Spleen (tissue), 13 donors: ENCODE measurements at places on chromosomes 5 and 9. TPM values are rescaled to one million over a fixed set of nuclear protein-coding genes. Genes with fewer than 3 reads are reported as not detected.

DNA sequence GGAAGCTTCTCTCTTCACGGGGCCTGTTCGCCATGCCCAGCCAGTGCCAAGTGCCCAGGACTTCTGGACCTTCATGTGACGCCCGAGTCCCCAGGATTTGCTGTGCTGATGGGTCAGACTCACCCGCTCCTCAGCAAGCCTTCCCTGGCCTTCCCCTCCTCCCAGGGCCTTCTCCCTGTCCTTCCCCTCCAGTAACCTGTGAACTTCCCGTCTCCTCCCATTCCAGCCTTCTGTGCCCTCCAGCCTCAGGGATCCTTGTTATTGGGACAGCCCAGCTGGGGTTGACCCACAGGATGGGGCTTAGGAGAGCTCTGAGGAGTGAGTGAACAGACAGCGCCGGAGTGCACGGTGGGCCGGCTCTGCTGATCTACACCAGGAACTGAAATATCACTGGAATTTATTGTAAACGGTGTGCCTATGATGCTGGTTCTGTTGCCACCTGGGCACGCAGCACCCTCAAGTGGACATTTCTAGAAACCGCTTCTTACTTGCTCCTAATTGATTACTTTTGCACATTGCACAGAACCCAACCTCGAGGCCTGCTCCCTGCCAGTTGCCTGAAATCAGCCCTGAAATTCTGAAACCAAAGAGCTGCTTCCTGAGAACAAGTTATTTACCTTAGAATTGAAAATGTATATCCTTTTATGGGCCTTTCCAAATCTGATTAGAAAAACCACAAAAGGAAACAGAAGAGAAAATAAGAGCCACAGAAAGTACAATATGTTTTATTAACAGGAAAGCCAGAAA, 1.5 kb downstream of the SPAAR start:
- H3K27ac ChIP-seq = peak overlapping the region; percentile 80
- H3K4me3 ChIP-seq = no peak overlapping the region
- no peaks in the 10 kb centered on the region for H3K27me3 ChIP-seq
- H3K4me1 ChIP-seq = peaks cover 54% of the 10 kb centered on the region
- DNase-seq = peak; percentile 80
- no peaks in the 10 kb centered on the region for H3K36me3 ChIP-seq

ROPN1L gene
- 7.9 TPM for total RNA-seq

CENPH gene
- total RNA-seq = 7.8 TPM

HBEGF gene
- 8.9 TPM for total RNA-seq

PHF24 gene
- 0.17 TPM for total RNA-seq

DNA sequence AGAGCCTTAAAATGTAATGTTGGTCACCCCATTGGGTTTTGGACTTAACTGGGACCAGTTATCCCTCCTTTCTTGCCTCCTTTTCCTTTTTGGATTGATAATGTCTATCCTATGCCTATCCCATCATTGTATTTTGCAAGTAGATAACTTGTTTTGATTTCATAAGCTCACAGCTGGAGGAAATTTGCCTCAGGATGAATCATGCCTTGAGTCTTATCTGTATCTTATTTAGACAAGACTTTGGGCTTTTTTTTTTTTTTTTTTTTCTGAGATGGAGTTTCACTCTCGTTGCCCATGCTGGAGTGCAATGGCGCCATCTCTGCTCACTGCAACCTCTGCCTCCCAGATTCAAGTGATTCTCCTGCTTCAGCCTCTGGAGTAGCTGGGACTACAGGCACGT, 443.3 kb downstream of the DNAH5 start:
- no peaks in the 10 kb centered on the region for H3K36me3 ChIP-seq
- H3K4me1 ChIP-seq = no peaks in the 10 kb centered on the region
- H3K27me3 ChIP-seq = no peaks in the 10 kb centered on the region
- H3K4me3 ChIP-seq = no peak overlapping the region
- H3K27ac ChIP-seq = no peak overlapping the region
- no peak for DNase-seq

GRCh38 chr5:119290161-119290569, 65.7 kb upstream of the TNFAIP8 start:
- no peaks in the 10 kb centered on the region for H3K36me3 ChIP-seq
- peaks cover 82% of the 10 kb centered on the region for H3K4me1 ChIP-seq
- H3K27me3 ChIP-seq = no peaks in the 10 kb centered on the region

PLPPR1 gene
- not detected for total RNA-seq

GRCh38 chr5:36705055-36705454, 98.6 kb downstream of the SLC1A3 start:
- no peak for DNase-seq
- H3K4me1 ChIP-seq = peaks cover 26% of the 10 kb centered on the region
- no peak overlapping the region for H3K27ac ChIP-seq
- no peaks in the 10 kb centered on the region for H3K27me3 ChIP-seq
- no peak overlapping the region for H3K4me3 ChIP-seq

DNA sequence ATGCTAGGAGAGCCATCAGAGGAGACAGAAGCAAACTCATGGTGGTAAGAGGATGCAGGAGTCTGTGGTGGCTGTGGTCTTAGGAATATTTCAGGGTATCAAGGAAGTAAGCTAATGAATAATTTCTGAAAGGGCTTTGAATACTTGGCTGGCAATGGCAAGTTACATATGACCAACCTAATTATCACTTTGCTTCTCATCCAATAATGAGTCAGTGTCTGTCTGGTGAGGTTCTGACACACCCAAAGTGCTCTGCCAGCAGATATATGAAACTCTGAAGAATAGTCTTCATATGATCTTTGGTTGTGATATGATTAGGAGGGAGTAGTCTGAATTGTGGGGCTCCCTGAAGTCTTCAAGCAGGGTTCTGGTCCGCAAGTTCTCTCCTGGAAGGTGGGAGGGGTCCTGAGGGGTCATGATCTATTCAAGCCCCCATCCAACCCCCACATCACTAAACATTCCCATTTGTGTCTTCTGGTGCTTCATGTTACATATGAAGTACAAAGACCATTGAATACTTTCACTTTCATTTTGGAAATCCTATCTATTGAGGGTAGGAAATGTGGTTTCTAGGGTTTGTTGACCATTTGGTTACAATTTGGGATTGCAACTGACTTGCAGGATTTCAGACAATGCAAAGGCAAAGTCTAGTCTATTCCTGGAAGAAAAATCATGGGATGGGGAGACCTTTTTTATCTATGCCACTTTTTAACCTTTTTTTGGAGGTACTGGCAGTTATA, 199.9 kb upstream of the CDKN2B start:
- H3K4me3 ChIP-seq = peak overlapping the region; percentile 43
- H3K36me3 ChIP-seq = no peaks in the 10 kb centered on the region
- DNase-seq = no peak

DNA sequence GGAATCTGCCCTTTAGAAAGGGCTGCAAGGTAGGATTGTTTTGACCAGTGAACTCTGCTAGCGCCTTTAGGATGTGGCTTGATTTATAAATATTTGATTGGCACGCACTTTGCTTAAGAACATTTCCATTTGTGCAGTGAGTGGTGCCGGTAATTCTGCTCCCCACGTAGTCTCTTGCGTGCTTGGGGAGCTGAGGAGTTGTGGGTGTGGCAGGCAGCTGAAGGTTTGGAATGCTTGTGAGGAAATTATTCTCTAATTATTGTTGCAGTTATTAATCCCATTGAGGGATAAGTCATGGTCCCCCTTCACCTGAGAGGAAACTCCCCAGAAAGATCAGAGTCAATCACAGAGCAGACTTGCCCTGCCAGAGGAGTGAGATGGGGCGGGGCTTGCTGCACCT, 76.7 kb downstream of the FGF1 start:
- H3K4me3 ChIP-seq = no peak overlapping the region
- H3K27ac ChIP-seq = no peak overlapping the region
- H3K27me3 ChIP-seq = peaks cover 17% of the 10 kb centered on the region

- no peak for DNase-seq
- peaks cover 8% of the 10 kb centered on the region for H3K4me1 ChIP-seq
- no peak overlapping the region for H3K27ac ChIP-seq
- H3K36me3 ChIP-seq = no peaks in the 10 kb centered on the region
- H3K27me3 ChIP-seq = peaks cover 40% of the 10 kb centered on the region
Observed at GRCh38 chr5:115184770-115185169, 15.1 kb upstream of the TRIM36 start.

TMEFF1 gene
- not detected for total RNA-seq

GPR150 gene
- total RNA-seq = 0.60 TPM

DNA sequence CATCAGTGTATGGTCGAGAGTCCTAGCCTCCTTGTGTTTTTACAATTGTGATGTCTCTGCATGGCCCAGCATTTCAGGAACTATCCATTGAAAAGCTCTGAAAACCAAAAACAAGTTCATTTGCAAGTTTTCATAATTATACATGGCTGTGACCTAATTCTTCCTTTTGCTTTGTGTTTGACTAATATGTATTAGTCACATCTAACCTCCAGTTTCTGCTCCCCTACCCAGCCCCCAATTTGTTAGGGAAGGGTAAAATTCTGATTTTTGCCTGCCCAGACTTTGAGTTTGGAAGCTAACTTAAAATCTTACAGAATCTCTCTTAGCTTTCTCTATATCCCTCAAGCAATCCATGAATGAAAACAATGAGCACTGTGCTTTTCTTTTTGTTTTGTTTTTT, 128.2 kb upstream of the SEMA6A start:
- H3K27me3 ChIP-seq = no peaks in the 10 kb centered on the region
- H3K36me3 ChIP-seq = no peaks in the 10 kb centered on the region
- H3K27ac ChIP-seq = no peak overlapping the region

DNA sequence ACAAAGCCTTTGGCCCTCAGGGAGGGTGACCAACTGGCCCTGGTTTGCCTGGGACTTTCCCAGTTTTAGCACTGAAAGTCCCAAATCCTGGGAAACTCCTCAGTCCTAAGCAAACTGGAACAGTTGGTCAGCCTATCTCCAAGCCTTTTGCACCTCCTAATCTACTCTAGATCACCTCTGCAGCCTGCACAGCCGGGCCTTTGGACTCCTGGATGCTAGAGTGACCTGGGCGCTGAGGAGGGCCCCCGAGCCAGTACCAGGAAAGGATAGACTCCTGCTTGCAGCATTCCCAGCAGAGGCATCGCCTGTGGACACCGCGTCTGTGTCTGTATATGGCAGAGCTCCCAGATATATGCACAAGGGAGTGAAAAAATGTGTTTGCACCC, 15.1 kb downstream of the IRF1 start:
- peak; percentile 68 for DNase-seq
- H3K4me3 ChIP-seq = no peak overlapping the region
- no peaks in the 10 kb centered on the region for H3K27me3 ChIP-seq

DNA sequence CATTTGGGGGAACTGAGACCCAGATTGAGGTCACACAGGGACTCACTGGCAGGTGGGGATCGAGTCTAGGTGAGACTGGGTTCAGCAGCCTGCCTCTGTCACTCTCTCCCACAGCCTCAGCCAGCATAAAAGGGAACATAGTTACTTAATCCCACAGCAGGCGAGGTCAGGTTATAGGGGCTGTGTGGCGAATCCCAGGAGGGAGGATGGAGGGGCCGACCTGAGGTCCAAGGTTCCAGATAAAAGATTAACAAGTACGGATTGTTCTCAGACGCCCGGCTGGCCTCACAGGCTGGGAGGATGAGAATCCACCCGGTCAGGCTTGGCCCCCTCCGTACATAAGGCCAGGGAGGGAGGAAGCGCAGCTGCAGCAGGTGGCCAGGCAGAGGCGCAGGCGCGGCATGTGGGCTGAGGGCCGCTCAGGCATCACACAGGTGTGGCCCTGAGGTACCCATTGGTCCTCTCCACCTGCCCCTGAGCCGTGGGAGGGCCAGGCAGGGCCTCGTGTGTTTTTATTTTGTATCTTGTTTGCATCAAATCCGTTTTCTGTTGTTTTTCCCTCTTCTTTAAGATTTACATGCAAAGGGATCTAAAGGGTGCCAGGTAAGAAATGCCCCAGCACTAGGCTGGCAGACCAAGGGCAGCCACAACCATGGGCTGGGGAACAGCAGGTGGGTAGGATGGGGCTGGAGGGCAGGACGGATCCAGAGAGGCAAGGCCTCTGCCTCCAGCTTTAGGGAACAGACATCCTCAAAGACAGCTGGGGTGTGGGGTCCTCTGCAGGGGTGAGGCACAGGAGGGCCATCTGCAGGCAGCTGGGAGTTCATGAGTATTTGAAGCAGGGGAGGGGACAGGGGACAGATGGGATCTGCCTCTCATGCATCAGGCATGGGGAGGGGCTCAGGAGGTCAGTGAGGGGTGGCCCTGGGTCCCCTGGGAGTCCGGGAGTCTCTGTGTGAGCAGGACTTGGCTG, 3.6 kb downstream of the SUSD3 start:
- H3K27ac ChIP-seq = peak overlapping the region; percentile 93
- H3K4me3 ChIP-seq = no peak overlapping the region
- H3K4me1 ChIP-seq = peaks cover 93% of the 10 kb centered on the region
- no peaks in the 10 kb centered on the region for H3K27me3 ChIP-seq

PCDHGA7 gene
- 5.4 TPM for total RNA-seq

RANBP17 gene
- total RNA-seq = 5.2 TPM

WWC1 gene
- total RNA-seq = 1.2 TPM

LCN10 gene
- total RNA-seq = 11.2 TPM

SHISAL2B gene
- not detected for total RNA-seq

DNA sequence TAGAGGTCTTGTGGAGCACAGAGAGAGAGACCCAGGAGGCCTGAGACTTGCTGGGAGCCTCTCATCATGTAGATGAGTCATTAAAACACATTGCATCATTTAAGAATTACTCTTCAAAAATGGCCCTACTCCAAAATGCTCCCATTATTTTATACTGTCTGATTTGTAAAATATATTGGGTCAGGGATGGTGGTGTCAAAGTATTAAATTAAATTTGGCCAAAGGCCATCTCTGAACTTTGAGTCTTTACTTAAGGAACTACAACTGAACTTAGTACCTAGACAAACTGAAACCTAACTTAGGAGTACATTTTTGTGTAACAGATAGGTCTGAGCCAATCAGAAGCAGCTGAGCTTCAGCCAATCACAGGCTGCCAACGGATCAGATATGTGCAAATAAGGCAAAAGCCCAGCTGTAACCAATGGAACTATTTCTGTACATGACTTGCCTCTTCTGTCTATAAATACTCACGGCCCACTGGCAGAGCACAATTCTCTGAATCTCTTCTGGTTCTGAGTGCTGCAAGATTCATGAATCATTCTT, 657.2 kb downstream of the TLE1 start:
- no peak for DNase-seq
- H3K4me3 ChIP-seq = no peak overlapping the region
- no peaks in the 10 kb centered on the region for H3K27me3 ChIP-seq
- no peak overlapping the region for H3K27ac ChIP-seq

- no peaks in the 10 kb centered on the region for H3K27me3 ChIP-seq
- H3K4me3 ChIP-seq = no peak overlapping the region
- no peak overlapping the region for H3K27ac ChIP-seq
Observed at GRCh38 chr5:32541241-32541640, 44.1 kb upstream of the SUB1 start.

- no peaks in the 10 kb centered on the region for H3K27me3 ChIP-seq
- H3K4me3 ChIP-seq = no peak overlapping the region
- H3K4me1 ChIP-seq = no peaks in the 10 kb centered on the region
- DNase-seq = no peak
- no peak overlapping the region for H3K27ac ChIP-seq
- H3K36me3 ChIP-seq = no peaks in the 10 kb centered on the region
Observed at GRCh38 chr9:72818385-72818784, 134.5 kb downstream of the ALDH1A1 start.

DNA sequence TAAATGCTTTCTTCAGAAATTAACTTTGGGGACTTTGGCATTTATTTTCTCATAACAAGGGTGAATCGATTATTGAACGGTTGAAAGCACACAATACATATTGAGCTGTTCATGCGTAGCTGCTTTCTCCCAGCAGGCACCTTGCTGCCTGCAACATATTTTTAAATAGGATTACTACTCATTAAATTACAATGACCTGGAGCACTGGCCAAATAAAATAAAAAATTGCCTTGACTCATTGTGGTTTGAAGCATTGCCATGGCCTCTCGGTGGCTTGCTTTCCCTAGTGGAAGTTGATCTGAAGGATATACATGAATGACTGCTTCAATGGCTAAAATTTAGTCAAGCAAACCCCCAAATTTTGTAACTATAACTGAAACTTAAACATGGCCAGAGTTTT, 181.6 kb upstream of the NUDT12 start:
- no peak overlapping the region for H3K4me3 ChIP-seq
- no peak for DNase-seq
- no peak overlapping the region for H3K27ac ChIP-seq
- no peaks in the 10 kb centered on the region for H3K27me3 ChIP-seq
- no peaks in the 10 kb centered on the region for H3K4me1 ChIP-seq
- H3K36me3 ChIP-seq = no peaks in the 10 kb centered on the region
